ENCODE measurements at places on chromosomes 7 and 10.

DNA sequence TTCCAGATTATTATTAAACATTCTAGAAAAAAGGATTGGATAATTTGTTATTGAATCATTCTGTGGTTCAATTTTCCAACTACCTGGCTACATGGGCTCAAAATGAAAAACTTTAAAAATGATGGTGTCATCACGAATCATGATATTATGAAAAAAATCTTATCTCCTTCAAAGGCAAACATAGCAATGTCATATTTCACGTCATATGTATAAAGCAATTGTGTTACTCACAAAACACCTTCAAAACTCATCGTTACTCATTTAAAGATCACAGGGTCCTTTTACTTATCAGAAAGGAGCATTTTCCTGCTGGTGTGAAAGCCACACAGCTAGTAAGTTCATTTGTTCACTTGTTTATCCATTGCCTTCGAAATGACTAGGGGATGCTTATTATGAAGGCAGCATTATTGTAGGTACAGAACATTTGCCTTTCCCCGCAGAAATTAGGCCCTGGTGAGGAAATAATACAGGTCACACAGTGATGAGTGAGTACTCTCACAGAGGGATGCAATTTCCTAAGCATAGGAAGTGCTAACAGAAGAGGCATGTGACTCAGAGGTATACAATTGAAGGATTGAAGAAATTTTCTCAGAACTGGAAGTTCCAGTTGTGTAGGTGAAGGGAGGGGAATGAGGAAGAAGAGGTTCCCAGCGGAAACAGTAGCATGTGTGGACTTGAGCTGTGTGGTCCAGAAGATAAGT, 478.7 kb downstream of the INHBA start:
- no peak for DNase-seq

GRCh38 chr10:43078986-43079273, 2.1 kb downstream of the RET start:
- no peak for DNase-seq

GRCh38 chr10:84523526-84523925, 195.1 kb downstream of the CCSER2 start:
- DNase-seq = no peak

DNA sequence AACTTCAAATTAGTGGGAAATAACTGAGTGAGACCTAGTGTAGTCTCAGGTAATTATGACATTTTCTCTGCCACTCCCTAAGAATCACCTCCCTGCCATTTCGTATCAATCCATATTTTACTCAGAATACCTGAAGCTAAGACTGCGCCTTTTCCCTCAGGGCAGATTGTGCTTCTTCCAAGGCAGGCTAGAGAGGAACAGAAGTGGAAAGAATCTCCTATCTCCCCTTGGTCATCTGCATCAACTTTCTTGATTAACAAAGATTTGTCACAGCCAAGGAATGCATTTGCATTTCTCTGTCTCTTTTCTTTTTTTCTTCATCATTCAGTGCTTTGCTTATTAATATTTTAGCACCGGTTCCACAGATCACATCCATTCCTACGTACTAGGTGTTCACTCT, 119.1 kb downstream of the PTPRZ1 start:
- no peak for DNase-seq
